ENCODE measurements at places on chromosomes 5 and 9. TPM values are rescaled to one million over a fixed set of nuclear protein-coding genes. Genes with fewer than 3 reads are reported as not detected.

- DNase-seq = peak; percentile 46
Observed at GRCh38 chr5:33309068-33309467, 131.7 kb upstream of the TARS1 start.

NIPAL4 gene
- not detected for total RNA-seq

GRCh38 chr5:160793530-160793899 is 58.5 kb downstream of the ATP10B start:
- DNase-seq = no peak

RNF180 gene
- 1.2 TPM for total RNA-seq

ADAMTS13 gene
- 4.2 TPM for total RNA-seq

- DNase-seq = no peak
Observed at GRCh38 chr9:975740-976257, 656 bp upstream of the DMRT3 start.

- no peak for DNase-seq
Observed at GRCh38 chr5:116766470-116766947, 191.9 kb upstream of the SEMA6A start.

- no peak for DNase-seq
Observed at GRCh38 chr9:98726735-98727134, 18.0 kb upstream of the GABBR2 start.

DNA sequence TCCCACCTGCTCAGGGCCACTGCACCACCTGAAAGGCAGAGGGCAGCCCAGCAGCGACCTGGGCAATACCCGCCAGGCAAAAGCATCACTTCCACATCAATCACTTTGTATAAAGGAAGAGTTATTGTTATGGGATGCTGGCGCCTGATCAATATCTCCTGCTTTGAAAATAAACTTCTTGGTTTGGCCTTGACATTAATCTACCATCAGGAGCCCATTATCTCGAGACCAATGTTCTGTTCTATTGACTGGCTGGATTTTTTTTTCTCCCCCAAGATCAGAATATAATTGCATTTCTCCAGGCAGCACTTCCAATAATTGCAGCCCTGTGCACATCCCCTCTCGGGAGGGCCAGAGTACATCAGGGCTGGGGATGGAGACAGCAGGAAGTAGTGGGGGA is 44.4 kb upstream of the SAP30L start:
- no peak for DNase-seq

DNA sequence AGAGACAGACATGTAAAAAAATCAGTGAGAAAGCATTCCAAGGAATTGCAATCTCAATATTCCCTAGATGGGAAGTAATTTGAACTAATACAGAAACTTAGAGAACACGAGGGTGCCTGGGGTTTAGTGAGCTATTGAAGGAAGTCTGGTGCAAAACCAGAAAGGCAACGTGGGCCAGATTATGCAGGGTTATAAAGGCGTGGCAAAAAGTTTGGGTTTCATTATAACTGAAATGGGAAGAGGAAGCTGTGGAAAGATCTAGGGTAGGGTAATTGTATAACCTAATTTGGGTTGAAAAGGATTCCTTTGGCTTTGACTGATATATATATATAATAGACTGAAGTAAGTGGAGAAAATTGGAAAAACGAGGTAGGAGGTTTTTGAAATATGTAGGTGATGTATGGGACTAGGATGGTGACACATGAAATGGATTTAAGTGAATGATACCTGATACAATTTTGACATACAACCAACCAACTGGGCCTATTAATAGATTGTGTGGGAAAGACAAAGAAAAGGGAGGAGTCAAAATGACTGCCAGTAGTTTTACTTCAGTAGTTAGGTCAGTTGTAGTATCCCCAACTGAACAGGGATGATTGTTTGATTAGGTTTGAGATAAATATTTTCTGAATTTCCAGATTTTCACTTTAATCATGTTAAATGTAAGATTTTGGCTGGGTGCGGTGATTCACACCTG is 65.3 kb downstream of the FAM174A start:
- DNase-seq = no peak

ZBED3 gene
- total RNA-seq = 12.6 TPM

GRCh38 chr9:114919611-114920010 is 10.8 kb downstream of the TNFSF8 start:
- no peak for DNase-seq

- no peak for DNase-seq
Observed at GRCh38 chr5:167908606-167909005, 382.8 kb upstream of the WWC1 start.

LURAP1L gene
- total RNA-seq = 42.5 TPM

GRCh38 chr9:83965350-83966208 is 14.4 kb downstream of the HNRNPK start:
- no peak for DNase-seq

- no peak for DNase-seq
Observed at GRCh38 chr5:139108063-139108824, 89.9 kb downstream of the SIL1 start.

GBGT1 gene
- total RNA-seq = 4.6 TPM

DNA sequence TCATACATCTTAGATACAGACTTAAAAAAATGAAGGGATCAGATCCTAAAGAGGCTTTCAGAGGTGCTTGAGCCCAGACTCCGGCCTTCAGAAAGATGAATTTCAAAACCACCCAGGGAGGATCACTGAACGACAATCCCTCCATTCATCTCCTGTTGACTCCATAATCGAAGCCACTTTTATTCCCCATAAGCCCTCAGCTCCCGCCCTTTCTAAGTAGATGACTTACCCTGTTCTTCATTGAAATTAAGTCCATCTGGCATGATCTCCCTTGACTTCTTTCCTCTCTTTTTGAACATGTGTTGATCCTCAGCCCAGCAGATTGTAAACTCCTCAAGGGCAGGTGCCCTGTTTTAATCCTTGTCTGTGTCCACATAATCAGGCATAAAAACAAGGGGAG is 50.8 kb upstream of the ASTN2 start:
- no peak for DNase-seq

FGFR4 gene
- 58.7 TPM for total RNA-seq

BARX1 gene
- total RNA-seq = not detected

DNA sequence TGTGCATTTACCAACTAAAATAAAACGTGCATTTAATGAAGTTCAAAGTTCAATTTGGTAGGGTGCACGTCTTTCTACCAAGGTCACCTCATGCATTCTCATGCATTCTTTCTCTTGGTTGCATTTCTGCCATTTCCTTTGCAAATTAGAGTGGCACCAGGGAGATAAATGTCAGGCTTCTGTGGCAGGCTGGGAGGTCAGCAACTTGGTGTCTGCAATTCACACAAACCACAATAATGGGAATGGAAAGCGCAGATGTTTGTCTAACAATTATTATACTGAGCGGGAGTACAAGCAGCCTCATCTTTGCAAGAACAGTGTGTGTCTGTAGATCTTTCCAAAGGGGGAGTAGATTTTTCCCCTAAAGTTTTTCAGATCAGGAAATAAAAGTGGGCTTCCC is 411.7 kb downstream of the DMRT2 start:
- no peak for DNase-seq

GRCh38 chr9:16445141-16445920 is 425.1 kb downstream of the BNC2 start:
- DNase-seq = no peak

DNA sequence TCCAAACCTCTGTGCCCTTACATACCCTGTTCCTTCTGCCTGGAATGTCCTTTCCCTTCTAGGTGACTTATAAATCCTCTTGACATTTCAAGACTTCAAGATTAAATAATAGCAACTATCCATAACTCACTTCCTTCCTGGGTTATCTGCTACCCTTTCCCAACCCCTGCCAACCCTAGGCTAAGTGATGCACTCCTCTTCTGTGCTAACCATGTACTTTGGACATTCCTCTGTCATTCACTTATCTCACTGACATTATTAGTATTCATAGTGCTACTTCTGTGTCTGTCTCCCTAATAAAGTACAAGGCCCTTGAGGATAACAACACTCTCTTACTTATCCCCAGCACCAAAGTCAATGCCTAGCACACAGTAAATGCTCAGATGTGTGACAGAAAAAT is 307.1 kb downstream of the ENC1 start:
- DNase-seq = no peak

- DNase-seq = no peak
Observed at GRCh38 chr5:153658606-153659005, 168.1 kb downstream of the GRIA1 start.

DNA sequence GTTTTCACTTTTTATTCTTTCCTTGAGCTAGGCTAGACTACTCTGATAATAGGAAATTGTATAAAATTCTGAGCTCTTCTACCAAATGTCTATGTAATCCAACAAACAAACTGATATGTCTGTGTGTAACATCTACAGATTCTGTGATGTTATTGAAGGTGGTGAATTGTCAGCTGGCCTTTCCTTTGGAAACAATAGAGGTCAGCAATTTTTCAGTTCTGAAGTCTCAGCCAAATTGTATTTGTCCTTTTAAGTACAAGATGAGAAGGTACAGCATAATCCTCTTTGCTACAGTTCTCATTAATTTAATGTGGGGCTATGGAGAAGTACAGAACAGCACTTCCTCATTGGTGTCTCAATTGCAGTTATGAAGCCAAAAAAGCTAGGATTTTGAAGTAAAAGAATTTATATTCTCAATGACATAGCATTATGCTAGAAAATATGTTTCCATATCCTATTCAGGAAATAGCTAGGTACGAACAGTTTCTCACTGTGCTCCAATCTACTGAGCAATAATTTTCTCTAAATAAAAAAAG is 198.0 kb downstream of the HINT1 start:
- DNase-seq = no peak

CATSPER3 gene
- total RNA-seq = 0.82 TPM

DNA sequence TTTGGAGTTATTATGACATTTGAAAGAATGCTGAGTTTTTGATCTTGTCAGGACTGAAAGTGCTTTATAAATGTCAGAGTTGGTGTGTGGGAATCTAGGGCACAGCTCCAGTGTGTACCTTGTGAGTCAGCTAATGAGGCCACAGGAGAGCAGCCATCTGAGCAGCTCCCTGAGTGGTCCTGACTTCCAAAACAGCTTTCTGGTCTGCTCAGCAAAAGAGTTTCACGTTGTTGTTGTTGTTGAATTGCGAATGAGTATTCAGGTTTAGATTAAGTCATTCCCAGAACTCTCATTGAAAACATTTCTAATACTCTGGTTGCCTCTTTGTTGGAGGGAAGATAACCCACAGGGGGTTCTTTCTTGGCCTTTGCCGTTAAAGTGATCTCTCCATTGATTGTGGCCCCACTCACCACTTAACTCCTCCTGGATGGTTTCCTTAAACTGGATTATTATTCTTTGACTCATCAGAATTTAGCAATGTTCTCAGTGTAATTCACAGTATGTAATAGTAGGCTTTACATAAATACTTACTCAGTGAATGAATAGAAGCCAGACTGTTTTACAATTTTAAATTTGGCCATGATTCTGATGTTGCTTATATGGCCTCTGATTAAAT is 125.1 kb upstream of the SGCD start:
- no peak for DNase-seq

- DNase-seq = no peak
Observed at GRCh38 chr9:129854588-129855110, 19.4 kb downstream of the USP20 start.

DNA sequence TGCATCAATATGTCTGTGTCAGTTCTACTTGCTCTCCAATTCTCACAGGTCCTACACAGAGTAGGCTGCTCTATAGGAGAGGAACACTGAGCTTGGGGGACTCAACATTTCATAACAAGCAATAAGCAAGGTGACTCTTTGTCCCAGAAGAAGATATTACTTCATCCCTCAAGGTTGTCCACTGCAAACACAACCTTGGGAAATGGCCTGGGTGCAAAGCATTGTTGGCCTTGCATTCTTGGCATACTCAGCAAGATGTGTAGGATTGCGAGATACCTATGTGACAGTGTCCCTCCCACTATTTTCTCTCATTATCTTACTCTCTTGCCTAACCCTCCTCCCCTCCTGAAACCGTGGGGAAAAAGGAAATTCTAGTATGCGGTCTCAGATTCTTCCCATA is 169.8 kb upstream of the FREM1 start:
- no peak for DNase-seq

GRCh38 chr5:172183881-172184280 is 4.1 kb downstream of the STK10 start:
- no peak for DNase-seq

- DNase-seq = no peak
Observed at GRCh38 chr5:153542536-153542935, 52.1 kb downstream of the GRIA1 start.

DNA sequence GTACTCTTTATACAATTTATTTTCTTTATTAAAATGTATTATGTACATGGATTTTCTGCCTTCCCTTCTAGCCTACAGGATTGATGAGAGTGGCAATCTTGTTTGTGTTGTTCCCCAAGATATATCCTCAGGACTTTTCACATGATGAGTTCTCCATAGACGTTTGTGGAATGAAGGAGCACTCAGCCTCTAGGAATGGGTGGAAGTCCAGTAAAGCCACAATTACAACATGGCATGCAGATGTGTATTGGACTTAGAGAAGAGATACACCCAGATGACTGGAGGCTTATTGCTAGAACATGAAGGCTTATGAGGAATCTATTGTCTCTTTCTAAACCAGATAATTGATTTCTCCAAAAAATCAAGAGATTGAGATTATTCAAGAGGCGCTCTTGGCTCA is 8.2 kb upstream of the DOCK2 start:
- DNase-seq = no peak

DNA sequence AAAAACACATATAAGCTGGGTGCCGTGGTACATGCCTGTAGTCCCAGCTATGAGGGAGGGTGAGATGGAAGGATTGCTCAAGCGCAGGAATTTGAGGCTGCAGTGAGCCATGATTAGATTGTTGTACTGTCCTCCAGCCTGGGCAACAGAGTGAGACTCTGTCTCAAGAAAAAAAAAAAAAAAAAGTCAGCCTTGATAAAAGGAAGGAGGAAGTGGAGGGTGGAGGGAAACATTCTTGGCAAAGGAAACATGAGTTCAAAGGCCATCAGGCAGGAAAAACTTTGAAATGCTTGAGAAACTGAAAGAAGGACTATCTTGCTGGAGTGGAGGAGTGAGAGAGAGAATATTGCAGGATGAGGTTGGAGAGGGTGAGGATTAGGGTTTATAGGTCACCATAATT is 18.3 kb upstream of the ANKHD1 start:
- peak; percentile 55 for DNase-seq

DNA sequence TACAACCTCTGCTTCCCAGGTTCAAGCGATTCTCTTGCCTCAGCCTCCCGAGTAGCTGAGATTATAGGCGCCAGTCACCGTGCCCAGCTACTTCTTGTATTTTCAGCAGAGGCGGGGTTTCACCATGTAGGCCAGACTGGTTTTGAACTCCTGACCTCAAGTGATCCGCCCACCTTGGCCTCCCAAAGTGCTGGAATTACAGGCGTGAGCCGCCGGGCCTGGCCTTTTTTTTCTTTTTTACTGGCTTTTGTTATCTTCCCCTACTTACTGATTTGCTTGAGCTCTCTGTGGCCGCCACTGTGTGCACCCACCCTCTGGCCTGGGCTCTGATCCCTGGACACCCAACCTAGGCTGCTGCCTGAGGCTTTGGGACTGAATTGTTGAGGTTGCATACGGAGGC is 60.3 kb downstream of the ANKRD33B start:
- DNase-seq = no peak

PRDM9 gene
- total RNA-seq = not detected
